NCI-H524 (cell line): ENCODE measurements at places on chromosomes 16 and 17.

DNA sequence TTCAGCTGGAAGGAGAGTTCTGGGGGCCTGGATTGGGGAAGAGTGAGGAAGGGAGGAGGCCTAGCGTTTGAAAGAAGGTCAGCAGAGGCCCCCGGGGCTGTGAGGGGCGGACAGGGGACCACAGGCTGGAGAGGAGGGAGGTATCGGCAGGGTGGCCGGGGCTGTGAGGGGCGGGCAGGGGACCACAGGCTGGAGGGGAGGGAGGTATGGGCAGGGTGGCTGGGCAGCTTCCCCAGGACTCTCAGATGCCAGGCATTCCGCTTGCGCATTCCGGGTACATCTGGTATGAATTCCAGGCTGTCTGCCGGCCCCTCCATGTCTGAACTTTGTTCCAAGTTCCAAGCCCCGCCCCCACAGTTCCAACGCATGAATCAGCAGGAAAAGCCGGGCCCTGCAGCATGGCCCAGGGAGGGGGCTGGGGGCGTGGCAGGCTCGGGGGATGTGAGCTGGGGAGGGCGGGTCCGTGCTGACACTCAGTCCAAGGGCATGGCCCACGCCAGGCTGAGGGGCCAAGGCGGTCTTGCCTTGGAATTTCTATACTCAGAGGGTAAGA, 4.3 kb upstream of the TLCD2 start:
- peak; percentile 17 for DNase-seq

DNA sequence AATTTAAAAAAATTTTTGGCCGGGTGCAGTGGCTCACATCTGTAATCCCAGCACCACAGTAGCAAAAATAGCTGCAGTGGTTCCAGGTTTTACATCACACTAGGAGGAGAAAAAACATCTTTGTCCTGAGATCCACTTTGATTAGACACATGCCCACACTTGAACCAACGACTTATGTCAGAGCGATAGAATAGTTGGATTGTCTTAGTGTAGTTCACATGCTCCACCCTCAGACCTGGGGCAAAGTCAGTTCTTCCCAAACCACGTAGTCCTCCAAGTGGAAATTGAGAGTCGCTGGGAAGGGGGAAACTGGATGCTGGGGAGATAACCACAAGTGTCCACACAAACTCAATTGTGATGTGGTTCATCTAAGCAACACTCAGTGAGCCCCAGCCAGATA, 11.4 kb upstream of the ITGAM start:
- DNase-seq = no peak

DNA sequence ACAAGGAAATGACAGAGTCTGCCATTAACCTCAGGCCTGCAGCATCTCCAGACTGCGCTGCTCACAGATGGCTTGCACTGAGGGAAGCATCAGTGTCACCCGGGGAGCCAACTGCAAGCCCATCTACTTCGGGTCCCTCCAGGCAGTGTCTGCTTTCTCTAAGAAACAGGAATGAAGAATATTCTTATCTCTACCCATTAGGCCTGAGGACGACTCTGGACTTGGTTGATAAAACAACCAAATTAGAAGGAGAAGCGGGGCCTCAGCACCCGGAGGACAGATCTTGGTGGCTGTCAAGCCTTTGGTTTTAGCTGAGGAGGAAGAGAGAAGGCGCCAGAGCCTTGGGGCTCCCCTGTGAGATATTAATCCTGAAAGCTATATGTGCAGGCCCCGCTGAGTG, 19.5 kb upstream of the MGAT5B start:
- no peak for DNase-seq

DNA sequence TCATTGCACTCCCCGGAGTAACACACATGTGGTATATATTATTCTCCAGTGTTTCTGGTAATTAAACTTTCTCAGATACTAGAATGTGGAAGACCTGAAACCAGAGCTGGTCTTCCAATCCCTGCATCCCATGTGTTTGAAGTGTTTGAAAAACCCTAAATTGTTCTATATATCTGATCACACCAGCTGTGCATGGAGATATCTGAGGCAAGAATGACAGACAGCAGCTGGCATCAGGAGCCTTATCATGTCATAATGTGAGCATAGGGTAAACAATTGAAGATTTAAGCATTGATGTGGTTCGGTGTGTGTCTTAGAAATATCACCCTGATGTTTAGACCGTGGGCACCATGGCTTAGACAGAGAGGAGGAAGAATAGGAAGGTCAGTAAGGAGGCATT, 251.0 kb downstream of the CDH11 start:
- peak; percentile 75 for DNase-seq

GRCh38 chr17:59366773-59367656, 35.6 kb downstream of the YPEL2 start:
- DNase-seq = peak; percentile 25
